ENCODE measurements at places on chromosomes 11 and 22.

GRCh38 chr11:129939510-129939909, 44.1 kb upstream of the NFRKB start:
- DNase-seq, result no peak

GRCh38 chr22:39526736-39527171, 5.8 kb downstream of the RPS19BP1 start:
- DNase-seq, result no peak

DNA sequence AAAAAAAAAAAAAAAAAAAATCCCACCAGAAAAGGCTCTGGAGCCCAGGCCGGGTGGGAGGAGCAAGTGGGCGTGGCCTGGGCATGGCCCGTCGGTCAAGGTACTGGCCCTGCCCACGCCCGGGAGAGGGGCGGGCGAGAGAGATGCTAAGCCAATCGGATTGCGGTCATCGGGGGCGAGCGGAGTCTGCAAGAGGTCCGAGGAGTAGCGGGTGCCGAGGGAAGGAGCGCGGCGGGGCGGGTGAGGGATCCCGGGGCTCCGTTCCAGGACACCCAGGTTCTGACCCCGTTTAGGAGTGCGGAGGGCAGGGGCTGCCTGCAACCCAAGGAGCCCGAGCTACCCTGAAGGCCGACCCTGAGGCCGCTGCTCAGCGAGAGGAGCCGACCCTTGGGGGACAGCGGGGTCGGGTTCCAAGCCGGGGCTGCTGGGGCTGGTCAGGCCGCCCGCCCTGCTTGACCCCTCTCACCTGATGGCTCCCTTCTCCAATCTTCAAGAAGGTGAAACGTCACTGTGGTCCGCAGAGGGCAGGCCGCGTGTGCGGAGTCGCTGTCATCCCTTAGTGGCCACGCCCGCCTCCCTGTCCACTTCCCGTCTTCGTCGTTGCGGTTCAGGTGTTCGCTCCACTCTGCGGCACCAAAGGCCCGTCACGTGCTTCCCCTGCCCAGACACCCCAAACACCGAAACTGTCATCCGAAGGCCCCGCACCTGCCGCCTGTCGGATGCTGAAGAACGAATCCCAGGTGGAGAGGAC, 11.1 kb upstream of the TAB1 start:
- peak; percentile 46 for DNase-seq

DNA sequence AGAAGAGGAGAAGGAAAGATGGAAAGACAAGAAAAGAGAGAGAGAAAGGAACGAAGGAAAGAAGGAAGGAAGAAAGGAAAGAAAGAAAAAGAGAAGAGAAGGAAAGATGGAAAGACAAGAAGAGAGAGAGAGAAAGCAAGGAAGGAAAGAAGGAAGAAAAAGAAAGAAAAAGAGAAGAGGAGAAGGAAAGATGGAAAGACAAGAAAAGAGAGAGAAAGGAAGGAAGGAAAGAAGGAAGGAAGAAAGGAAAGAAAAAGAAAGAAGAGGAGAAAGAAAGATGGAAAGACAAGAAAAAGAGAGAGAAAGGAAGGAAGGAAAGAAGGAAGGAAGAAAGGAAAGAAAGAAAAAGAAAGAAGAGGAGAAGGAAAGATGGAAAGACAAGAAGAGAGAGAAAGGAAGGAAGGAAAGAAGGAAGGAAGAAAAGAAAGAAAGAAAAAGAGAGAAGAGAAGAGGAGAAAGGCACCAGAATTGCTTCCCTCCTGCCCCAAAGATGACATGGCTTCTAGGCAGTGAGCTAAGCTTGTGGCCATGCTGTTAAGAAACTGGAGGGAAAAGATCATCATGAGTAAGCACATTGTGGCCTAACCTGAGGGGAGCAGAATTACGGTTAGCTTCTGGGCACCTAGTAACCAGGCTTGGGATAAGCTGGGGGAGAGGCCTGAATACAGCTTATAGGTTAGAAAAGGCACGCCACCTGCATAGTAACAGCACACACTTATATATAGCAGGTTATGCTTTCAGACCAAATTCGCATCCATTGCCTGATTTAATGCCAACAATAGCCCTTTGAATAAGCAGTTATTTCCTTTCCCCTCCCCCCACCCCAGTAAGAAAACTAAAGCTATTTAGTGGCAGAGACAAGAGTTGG, 2.3 kb upstream of the ST3GAL4 start:
- no peak for DNase-seq

DNA sequence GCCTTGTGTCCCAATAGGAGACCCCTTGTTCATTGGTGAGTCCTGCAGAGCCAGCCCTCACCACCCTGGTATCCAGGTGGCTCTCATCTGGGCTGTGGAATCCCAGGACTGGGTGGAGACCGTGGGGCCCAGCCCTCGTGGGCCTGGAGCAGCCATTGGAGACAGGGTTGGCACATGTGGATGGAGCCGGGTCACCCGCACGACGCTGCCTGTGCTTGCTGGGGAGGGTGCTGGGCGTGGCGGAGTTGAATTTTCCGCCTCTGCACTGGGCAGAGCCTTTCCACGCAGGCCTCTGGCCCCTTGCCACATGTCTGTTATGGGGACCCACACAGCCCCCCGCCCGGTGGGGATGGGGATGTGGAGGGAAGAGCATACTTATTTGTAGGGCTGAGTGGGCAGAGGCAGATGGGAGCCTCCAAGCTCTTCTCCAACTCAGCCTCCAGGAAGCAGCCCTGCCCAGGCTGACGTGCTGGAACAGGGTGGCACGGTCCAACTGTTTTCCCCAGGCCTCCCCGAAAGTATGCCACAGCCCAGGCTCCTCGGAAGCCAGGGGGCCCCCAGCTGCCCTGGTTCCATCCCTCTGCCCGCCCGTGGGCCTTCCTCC, 12.6 kb downstream of the GRAMD4 start:
- DNase-seq, result no peak

DNA sequence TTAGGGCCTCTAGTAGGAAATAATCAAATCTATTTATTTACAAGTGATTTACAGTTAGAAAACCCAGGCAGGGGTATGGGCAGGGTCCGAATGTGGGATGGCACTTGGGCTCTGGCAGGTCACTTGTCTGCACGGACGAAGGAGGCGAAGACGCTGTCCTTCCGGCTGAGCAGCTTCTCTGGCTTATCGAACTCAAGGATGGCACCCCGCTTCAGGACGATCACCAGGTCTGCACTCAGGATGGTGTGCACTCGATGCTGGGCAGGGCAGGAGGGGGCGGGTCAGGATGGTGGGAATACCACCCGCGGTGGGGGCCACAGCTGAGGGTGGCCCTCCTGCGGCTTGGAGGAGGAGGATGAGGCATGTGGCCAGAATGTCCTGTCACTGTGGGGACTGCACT, 4.4 kb upstream of the KCNJ11 start:
- DNase-seq, result no peak

GRCh38 chr11:65404638-65405339, 17.8 kb upstream of the NEAT1 start:
- DNase-seq, result no peak

- DNase-seq, result no peak
Observed at GRCh38 chr11:77095551-77096490, 6.8 kb upstream of the OMP start.

GRCh38 chr11:47111318-47111804, 65.3 kb downstream of the ARFGAP2 start:
- DNase-seq, result no peak

DNA sequence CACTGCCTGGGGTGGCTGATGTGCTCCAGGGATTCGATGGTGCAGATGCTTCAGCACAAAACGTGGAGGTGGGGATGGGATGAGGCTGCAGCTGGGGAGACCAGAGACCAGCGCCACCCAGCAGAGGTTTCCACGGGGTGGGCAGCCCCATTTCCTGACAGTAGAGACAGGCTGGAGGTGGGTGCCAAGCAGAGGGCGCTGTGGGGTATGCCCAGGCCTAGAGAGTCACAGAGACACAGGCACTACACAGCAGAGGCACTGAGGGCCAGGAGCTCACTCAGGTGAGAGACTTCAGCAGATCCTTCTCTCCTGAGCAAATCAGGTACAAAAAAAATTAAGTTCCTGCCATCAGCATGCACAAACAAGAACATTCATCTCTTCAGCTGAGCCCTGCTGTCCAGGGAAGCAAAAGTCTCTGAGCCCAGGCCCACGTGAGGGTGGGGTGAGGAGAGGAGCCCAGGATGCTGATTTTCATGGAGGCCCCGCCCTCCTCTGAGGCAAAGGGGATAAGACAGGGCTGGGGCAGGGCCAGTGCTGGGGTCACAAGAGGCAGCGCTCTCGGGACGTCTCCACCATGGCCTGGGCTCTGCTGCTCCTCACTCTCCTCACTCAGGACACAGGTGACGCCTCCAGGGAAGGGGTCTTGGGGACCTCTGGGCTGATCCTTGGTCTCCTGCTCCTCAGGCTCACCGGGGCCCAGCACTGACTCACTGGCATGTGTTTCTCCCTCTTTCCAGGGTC, 53.1 kb downstream of the GGTLC2 start:
- DNase-seq, result no peak

DNA sequence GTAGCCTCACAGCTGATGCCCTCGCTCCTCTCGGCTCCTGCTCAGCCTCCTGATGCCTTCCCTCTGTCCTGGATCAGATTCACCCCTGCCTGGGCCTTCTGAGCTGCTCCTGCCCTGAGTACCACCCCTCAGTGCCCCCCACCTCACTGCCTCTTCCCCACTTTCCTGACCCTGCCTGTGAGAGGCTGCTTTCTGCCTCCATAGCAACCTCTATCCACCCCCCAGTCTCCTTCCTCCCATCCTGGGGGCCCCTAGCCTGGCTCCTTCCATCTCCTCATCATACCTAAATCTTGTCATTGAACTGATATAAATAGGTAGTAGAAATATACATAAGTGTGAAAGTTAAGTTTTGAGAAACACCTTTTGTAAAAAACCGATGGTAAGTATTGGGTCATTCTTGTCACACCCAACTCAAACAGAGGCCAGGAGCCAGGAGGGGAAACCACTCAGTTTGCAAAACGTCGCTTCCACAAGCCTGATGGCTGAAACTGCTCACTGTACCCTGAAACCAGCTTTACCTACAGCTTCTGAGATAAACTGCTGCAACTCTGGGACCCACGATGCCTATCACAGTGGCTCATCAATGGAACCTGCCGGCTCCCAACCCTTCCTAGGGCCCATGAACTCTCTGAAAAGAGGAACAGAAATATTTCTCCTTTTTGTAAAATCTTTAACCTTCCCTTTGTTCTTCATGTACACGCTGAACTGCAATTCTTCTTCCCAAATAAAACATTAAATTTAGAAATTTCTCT, 4.8 kb upstream of the APOBEC3H start:
- no peak for DNase-seq

DNA sequence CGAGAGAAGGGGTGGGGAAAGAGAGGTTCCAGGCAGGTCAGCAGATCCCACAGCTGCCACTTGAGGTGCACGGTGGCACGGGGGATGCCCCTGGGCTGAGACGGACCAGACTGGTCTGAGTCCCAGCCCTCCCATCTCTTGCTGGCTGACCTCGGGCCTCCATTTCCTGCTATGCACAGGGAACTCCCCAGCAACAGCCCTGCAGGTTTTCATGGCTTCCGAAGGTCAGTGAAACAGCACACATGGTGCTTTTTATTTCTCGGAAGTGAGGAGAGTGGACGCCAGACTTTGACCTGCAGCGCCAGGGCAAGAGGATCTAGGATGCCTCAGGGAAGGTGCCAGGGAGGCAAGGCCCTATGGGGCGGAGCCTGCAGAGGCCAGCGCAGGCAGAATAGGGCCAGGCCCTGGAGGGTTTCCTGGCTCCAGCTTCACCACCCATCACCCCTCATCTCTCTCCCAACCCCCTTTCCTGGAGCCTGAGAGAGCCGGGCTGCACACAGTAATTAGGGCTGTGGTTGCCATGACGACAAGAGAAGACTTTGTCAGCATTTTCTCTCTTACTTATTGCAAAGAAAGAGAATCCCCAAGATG, 29.5 kb downstream of the SLC22A12 start:
- DNase-seq, result no peak

GRCh38 chr11:69219991-69220390, 64.3 kb downstream of the SMIM38 start:
- no peak for DNase-seq

DNA sequence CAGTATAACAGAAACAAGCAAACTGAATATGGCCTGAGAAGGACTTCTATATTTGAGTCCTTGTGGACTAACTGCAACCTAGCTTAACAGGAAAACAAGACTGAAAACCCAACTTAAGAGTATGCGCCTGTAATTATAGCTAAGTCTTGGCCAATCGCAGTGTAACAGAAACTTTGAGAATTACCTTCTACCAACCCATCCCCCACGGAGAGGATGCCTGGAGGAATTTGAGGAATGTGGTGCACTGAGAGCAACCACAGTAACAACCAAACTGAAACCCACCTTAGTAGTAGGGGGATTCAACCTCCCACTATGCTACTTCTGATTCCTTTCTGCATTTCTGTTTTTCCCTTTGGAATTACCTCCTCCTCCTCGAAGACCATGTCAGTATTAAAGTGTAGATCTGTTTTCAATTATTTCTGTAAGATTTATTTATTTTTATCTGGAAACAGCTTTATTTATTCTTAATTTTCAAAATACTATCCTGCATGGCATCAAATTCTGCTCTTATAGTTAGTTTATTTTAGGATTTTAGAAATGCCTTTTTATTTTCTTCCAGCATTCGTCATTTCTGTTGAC, 393.6 kb downstream of the KCNA4 start:
- DNase-seq, result no peak

- no peak for DNase-seq
Observed at GRCh38 chr11:45818961-45819605, 14.1 kb downstream of the SLC35C1 start.

DNA sequence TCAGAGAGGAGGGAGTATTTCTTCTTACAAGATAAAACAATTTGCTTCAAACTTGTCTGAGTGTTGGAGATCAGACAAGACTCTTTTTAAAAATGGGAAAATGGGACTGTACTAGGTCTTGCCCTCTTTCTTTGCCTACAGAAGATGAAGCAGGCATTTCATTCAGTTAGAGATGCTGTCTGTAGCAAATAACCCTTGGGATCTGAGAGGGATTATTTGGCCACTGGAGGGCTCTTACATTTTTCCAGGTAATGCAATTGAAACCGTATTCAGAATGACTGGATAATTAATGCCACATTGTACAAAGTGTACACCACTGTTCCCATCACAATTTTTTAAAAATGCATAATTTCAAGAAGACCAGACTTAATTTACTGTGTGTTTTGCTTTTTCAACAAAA, 258.5 kb upstream of the KIRREL3 start:
- no peak for DNase-seq

DNA sequence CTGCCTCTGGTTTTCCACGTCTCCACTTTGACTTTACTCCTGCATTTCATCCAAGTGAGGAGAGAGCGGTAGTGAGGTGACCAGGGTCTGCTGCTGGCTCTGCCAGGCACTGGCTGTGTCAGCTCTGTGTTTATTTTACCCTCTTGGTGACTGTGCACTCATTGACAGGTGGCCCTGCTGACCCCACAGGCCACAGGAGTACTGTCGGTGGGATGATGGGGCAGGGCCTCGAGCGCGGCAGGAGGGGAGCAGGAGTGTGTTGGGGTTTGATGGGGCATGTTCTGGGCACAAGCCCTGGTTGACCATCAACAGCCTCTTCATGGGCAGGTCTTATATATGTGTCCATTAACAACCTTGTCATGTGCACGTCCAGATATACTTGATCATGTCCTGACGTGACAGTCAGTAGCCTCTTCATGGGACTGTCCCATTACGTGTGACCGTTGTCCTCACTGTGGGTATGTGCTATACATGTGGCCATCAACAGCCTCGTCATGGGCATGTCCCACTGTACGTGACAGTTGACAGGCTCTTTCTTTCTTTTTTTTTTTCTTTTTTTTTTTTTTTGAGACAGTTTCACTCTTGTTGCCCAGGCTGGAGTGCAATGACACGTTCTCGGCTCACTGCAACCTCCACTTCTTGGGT, 31.4 kb upstream of the ACR start:
- DNase-seq, result no peak

GRCh38 chr11:110859240-110859840, 147.1 kb upstream of the ARHGAP20 start:
- DNase-seq, result no peak

GRCh38 chr11:18229501-18229900, 7.1 kb downstream of the SAA4 start:
- no peak for DNase-seq

GRCh38 chr22:44309137-44309536, 3.6 kb downstream of the SHISAL1 start:
- DNase-seq, result no peak
